Posterior vena cava (tissue), 2 donors: ENCODE measurements at places on chromosomes 6 and 20. TPM values are rescaled to one million over a fixed set of nuclear protein-coding genes. Genes with fewer than 3 reads are reported as not detected.

DNA sequence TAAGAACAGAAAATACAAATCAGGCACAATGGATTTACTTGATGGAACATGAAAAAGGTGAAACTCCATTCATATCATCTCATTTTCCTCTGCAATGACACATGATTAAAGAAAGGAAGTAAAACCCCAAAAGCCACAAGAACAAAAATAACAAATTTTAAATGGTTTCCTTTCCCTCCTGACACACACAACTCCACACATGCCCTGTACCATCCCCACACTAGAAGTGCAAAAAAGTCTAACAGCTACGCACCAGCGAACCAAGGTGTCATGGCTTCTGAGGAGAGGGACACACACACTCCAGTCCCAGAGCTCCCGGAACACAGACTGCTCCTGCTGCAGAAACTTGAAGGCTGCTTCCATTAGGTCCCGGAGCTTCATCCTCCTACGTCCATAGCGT, 25.3 kb downstream of the MDN1 start:
- no peak for DNase-seq

GRCh38 chr20:62929051-62929538, 2.8 kb upstream of the DIDO1 start:
- DNase-seq, result no peak

Gene SYCP2
- 3.1 TPM for total RNA-seq

- DNase-seq, result no peak
Observed at GRCh38 chr6:34036357-34037069, 109.4 kb downstream of the GRM4 start.

DNA sequence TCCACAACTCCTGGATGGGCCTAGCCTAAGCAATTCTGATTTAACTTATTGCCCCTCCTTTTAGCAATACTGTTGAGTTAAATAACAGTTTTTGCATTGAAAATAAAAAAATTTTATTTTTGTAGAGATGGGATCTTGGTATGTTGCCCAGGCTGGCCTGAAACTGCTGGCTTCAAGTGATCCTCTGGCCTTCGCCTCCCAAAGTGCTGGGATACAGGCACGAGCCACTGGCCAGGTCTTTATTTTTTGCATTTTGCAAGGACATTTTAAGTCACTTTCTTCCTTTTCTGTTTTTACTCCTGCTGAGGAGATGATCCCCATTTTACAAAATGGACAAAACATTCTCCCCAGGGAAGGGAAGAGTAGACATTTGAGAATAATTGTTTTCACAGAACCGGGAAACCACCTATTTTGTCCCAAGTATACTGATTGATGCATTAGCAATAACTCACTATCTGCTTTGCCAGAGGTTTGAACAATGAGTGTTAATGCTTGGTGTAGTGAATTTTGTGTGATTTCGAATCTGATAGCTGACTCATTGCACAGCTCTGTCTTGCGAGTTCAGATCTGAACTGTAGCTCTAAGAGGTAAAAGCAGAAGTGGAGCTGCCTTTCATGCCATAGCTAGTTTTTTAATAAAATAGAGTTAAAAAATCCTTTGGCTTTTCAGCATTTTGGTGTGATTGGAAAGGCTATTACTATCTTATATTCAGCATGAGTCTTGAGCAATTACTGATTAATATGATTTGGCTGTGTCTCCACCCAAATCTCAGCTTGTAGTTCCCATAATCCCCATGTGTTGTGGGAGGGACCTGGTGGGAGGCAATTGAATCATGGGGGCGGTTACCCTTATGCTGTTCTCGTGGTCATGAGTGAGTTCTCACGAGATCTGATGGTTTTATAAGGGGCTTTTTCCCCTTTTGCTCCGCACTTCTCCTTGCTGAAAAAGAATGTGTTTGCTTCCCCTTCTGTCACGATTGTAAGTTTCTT, 20.9 kb downstream of the IGF2R start:
- no peak for DNase-seq

DNA sequence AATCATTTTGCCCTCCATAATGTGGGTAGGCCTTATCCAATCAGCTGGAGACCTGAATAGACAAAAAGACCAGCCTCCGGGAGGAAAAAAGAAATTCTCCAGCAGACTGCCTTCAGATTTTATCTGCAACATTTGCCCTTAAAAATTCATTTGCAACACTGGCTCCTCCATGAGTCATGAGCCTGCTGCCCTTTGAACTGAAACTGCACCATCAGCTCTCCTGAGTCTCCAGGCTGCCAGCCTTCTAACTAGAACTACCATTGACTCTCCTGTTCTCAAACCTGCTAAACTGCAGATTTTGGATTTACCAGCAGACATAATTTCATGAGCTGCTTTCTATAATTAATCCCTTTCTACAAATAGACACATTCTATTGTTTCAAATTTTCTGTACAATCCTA, 223.9 kb upstream of the THEMIS start:
- no peak for DNase-seq
